ENCODE measurements at places on chromosomes 1 and 21.
A peak's percentile ranks its signal among the peaks of the same experiment; 100 is the strongest.

GRCh38 chr1:228375578-228376261 lies 30.9 kb downstream of the TRIM11 start:
- no peak for DNase-seq

DNA sequence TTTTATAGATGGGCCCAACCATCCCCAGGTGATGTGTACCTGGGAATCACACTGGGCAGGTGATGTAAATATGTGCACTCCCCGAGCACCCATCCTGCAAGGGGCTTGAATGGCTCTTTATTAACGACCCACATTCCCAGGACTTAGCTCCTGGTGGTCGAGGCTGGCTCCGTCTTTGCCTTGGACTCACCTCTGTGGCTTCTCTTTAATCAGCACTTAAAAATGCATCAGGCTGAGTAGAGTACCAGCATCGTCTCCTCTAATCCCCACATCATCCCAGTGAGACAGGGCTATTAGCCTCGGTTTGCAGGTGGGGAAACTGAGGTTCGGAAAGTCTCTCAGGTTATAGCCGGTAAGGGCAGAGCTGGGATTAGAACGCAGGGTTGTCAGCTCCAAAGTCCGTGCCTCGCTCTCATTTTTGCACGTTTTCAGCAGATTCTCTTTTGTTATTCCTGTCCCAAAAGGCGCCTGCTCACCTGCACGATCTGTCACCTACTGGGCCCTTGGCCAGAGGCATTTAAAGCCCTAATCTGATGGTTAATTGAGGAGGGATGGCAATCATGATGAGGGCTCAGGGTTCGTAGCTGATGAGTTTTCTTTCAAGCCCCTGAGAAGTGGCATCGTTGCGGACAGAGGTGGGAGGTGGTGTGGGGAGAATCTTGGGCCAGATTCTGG lies 29.4 kb downstream of the SPSB1 start:
- DNase-seq: no peak

DNA sequence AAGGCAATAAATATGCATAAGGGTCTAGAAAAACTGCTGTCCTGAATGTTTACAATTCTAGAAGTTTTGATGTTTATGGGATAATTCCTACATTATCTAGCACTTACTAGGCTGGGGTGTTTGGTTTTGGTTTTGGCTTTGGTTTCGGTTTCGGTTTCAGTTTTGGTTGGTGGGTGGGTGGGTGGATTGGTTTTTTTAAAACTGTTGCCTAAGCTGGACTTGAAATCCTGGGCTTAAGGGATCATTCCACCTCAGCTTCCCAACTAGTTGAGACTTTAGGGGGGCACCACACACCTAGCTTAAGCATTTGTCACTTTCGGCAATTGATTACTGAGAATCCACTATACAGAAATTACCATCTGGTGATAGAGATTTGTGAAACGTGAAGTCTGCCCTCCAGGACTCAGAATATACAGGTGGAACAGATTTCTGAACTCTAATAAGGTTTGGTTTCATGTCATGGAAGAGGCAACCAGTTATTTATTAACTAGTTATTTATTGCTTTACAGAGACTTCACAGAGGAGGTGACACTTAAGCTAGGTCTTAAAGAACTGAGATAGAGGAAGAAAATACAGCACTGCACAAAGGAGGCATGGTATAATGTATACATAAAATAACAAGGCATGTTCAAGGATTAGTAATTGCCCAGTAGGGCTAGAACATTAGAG lies 69.6 kb downstream of the PIK3R3 start:
- DNase-seq: peak; percentile 2

DNA sequence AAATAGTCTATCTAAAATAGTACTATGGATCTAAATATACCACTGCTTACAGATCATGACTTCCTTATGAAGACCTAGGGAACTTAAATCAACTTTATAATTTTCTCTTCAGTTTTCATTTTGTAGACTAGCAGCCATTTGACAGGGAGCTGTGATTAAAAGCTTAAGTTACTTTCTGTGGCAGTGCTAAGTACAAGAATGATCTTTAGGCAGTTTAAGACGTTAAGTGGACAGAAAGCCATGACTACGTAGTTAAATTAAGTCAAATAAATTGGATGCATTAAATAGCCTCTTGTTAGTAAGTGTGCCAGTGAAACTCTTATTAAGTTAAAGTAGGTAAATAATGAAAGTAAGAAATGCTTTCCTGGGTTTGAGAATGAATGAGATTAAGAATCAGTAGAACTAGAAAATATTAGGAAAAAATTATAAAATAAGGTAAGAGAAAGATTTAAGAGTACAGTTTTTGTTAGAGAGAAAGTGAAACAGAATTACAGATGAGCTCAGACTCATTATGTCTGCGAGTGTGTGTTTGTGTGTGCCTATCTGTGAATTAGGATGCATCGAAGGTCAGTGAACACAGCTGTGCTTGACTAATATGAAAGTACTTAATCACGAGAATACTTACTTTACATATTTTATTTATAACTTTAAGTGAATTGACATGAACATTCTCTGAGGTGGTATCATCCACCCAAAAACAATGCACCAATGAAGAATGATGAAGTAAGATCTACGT lies 336.9 kb downstream of the KCNT2 start:
- no peak for DNase-seq

- DNase-seq: no peak
Observed at GRCh38 chr1:151012684-151013471, 4.6 kb downstream of the PRUNE1 start.

Measured in CD4-positive, alpha-beta T cell treated with Interleukin-1 beta for 1 hour (primary cell).